Activated CD4-positive, alpha-beta T cell treated with anti-CD3 and anti-CD28 coated beads, Interleukin-2, amount 10 ng/mL, durations not matched to agents 7 days and 5 days (primary cell): ENCODE measurements at places on chromosomes 6 and 20. TPM values are rescaled to one million over a fixed set of nuclear protein-coding genes. Genes with fewer than 3 reads are reported as not detected.

- H3K27me3 ChIP-seq: no peaks in the 10 kb centered on the region
- H3K36me3 ChIP-seq: no peaks in the 10 kb centered on the region
- no peak overlapping the region for H3K4me3 ChIP-seq
- H3K4me1 ChIP-seq: no peaks in the 10 kb centered on the region
- H3K27ac ChIP-seq: no peak overlapping the region
- DNase-seq: no peak
These were observed 149.1 kb upstream of the FAM83B start for GRCh38 chr6:54697424-54697823.

GRCh38 chr20:13029687-13030375 is 21.1 kb downstream of the SPTLC3 start:
- H3K27me3 ChIP-seq: no peaks in the 10 kb centered on the region
- no peaks in the 10 kb centered on the region for H3K4me1 ChIP-seq
- no peak overlapping the region for H3K27ac ChIP-seq
- H3K4me3 ChIP-seq: no peak overlapping the region
- no peak for DNase-seq
- no peaks in the 10 kb centered on the region for H3K36me3 ChIP-seq

Gene MDFI
- total RNA-seq: not detected

Gene ZSCAN12
- total RNA-seq: 8.3 TPM
